Upper lobe of left lung (tissue), 6 donors: ENCODE measurements at places on chromosomes 3 and 15. TPM values are rescaled to one million over a fixed set of nuclear protein-coding genes. Genes with fewer than 3 reads are reported as not detected.
A peak's percentile ranks its signal among the peaks of the same experiment; 100 is the strongest.

DNA sequence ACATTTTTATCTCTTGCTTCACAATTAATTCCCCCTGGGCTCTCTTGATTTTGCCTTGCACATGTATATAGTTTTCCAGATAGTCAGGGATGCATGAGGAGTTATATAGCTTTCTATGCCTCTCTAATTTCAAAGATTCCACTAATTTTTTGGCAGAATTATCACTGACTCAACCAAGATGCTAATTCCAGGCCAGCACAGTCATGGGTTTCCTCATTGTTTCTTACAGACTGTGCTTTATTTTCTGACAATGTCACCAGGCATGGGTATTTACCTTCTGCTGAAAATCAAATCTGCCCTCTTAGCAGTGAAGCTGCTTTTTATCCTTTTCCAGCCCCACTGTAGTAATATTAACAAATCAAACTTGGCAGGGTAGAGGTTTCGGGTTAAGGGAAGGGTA is 1520.6 kb upstream of the CADM2 start:
- no peak overlapping the region for H3K27ac ChIP-seq
- H3K4me1 ChIP-seq, result no peaks in the 10 kb centered on the region
- H3K36me3 ChIP-seq, result no peaks in the 10 kb centered on the region

DNA sequence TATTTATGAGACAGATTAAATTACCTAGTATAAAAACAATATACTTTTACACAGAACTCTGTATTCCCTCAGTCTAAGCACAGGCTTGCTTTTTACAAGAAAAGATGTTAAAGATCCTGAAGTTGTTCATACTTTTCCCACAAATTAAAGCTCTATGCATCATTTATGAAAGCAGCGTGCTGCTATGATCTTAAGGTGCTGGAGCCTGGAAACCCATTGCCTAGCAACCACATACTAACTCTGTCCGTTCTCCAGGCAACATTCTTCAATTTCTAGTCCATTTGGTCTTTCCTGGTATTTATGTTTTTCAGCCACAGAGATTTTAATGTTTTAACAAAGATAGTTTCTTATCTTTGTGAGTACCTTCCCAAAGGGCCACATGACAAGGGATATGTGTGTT is 312.0 kb downstream of the DOCK3 start:
- no peak overlapping the region for H3K27ac ChIP-seq
- H3K4me1 ChIP-seq, result no peaks in the 10 kb centered on the region
- H3K36me3 ChIP-seq, result no peaks in the 10 kb centered on the region
- H3K27me3 ChIP-seq, result no peaks in the 10 kb centered on the region

Gene ACSBG1
- total RNA-seq, result 0.22 TPM

- no peaks in the 10 kb centered on the region for H3K27me3 ChIP-seq
- DNase-seq, result no peak
- no peak overlapping the region for H3K4me3 ChIP-seq
- H3K36me3 ChIP-seq, result no peaks in the 10 kb centered on the region
Observed at GRCh38 chr3:157418104-157418503, 18.5 kb upstream of the PTX3 start.

Gene CLSTN2
- 1.4 TPM for total RNA-seq

Gene TMC3
- not detected for total RNA-seq

- no peak overlapping the region for H3K27ac ChIP-seq
- H3K4me3 ChIP-seq, result no peak overlapping the region
- no peaks in the 10 kb centered on the region for H3K27me3 ChIP-seq
- H3K4me1 ChIP-seq, result no peaks in the 10 kb centered on the region
Observed at GRCh38 chr3:71964170-71964569, 179.2 kb upstream of the PROK2 start.

Gene STRC
- total RNA-seq, result 0.31 TPM

Gene CLEC3B
- total RNA-seq, result 29.0 TPM

DNA sequence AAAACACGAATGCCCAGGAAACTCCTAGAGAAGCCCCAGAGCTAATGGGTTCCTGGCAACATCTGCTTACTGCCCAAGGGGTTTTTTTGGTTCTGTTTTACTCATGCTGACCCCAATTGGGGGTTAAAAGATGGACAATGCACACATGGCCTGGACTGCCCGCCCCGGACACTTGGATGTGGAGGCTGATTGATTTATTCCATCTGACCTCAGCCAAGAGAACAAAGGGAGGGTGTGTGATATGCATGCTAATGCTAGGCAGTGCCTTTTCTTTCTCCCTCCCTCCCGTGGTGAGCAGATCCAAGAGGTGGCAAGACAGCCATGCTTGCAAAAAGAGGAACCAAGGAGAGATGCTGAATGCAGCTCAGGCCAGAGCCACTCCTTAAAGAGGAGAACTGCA is 3.3 kb upstream of the LRTM1 start:
- no peak overlapping the region for H3K27ac ChIP-seq
- H3K27me3 ChIP-seq, result no peaks in the 10 kb centered on the region
- DNase-seq, result no peak
- H3K4me3 ChIP-seq, result no peak overlapping the region
- no peaks in the 10 kb centered on the region for H3K4me1 ChIP-seq
- H3K36me3 ChIP-seq, result no peaks in the 10 kb centered on the region

Gene MB21D2
- total RNA-seq, result 5.2 TPM

- H3K36me3 ChIP-seq, result no peaks in the 10 kb centered on the region
- H3K27ac ChIP-seq, result no peak overlapping the region
- no peaks in the 10 kb centered on the region for H3K4me1 ChIP-seq
- no peak for DNase-seq
- H3K27me3 ChIP-seq, result no peaks in the 10 kb centered on the region
Observed at GRCh38 chr3:140770977-140771667, 93.3 kb downstream of the TRIM42 start.

DNA sequence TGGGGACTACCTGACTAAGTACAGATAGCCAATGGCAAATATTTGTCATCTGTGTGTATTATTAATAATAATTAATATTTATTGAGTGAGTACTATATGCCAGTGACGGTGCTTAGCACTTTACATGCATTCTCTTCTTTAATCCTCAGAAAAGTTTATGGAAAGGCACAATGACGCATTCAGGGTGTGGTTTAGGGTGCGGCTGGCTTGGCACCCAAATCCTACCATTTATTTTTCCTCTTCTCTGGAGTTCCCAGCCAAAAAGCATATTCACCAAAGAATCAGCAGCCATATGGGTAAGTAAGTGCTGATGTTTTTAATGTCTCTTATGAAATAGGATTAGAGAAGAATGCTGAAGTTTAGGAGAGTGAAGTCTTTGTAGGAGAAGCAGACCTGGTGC is 140.4 kb upstream of the TP63 start:
- DNase-seq, result no peak
- no peaks in the 10 kb centered on the region for H3K36me3 ChIP-seq

GRCh38 chr15:83470887-83471286 is 23.7 kb downstream of the SH3GL3 start:
- H3K4me1 ChIP-seq, result no peaks in the 10 kb centered on the region
- DNase-seq, result no peak
- H3K27me3 ChIP-seq, result no peaks in the 10 kb centered on the region
- no peaks in the 10 kb centered on the region for H3K36me3 ChIP-seq
- H3K27ac ChIP-seq, result no peak overlapping the region

DNA sequence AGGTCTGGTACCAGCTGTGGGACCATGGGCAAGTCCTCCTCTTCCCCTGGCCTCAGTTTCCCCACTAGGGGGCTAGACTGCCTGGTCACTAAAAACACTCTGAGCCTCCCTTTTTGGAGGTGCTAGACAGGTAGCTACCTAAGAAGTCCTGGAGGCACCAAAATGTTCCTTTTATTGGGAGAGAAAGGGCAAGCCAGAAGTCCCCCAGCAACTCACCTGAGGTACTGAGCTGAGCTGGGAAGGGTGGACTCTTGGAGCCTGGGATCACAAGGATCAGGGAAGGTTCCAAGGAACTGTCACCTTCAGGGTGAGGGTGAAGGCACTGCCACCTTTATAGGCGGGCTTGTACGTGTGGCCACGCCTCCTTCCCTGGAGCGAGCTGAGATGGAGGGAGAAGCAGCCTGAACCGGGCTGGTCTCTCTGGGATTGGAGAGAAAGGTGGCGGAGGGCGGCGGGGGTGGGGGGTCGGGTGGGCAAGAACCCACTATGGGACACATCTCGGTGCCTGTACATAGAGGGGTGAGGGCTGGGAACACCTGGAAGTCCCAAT is at the start of gene CYP1A1:
TSS of gene CYP1A1 (minus strand) at position 304 of the 550 bp plus-strand sequence. CDS start 2,431 bp downstream, outside the sequence.
- H3K27me3 ChIP-seq, result no peaks in the 10 kb centered on the region
- DNase-seq, result no peak
- no peaks in the 10 kb centered on the region for H3K36me3 ChIP-seq

- no peaks in the 10 kb centered on the region for H3K27me3 ChIP-seq
- no peaks in the 10 kb centered on the region for H3K36me3 ChIP-seq
- no peak for DNase-seq
- no peak overlapping the region for H3K4me3 ChIP-seq
- H3K27ac ChIP-seq, result no peak overlapping the region
Observed at GRCh38 chr3:7484636-7485035, 623.7 kb downstream of the GRM7 start.

DNA sequence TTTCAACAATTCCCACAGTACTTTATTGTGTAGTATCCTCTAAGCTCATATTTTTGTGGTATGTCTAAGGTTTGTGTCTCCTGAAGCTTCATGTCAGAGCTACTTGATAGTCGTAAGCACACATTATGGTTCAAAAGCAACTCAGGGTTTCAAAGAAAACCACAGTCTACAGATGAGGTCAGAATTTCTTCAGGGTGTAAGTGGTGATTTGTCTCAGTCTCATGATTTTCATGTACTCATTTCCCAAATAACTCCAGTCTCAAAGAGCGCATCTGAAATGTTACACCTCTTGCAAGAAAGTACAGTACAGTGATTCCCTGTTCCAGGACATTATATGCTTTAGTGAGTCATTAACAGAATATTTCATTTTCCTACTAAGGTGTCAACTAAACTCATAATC is 47.5 kb upstream of the SSR3 start:
- no peaks in the 10 kb centered on the region for H3K27me3 ChIP-seq
- peaks cover 6% of the 10 kb centered on the region for H3K4me1 ChIP-seq
- no peak for DNase-seq
- no peak overlapping the region for H3K27ac ChIP-seq

DNA sequence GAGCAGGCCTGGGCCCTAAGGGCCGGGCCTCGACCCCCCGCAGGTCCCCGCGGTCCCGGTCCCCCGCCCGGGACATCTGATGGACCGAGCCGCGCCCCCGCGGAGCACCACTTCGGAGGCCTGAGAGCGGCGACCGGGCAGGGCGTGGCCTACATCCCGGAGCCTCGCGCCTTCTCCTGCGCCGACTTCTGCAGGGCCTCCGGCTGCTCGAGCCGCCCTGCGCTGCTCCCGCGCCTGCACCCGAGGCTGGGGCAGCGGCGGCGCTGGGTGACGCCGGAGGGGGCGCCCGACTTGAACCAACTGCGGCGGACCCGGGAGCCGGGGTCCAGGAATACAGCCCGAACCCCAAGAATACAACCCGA is 14.9 kb upstream of the GP9 start:
- peak; percentile 45 for DNase-seq
- H3K27me3 ChIP-seq, result no peaks in the 10 kb centered on the region
- no peak overlapping the region for H3K27ac ChIP-seq
- H3K4me3 ChIP-seq, result peak overlapping the region; percentile 41
- peaks cover 10% of the 10 kb centered on the region for H3K4me1 ChIP-seq

DNA sequence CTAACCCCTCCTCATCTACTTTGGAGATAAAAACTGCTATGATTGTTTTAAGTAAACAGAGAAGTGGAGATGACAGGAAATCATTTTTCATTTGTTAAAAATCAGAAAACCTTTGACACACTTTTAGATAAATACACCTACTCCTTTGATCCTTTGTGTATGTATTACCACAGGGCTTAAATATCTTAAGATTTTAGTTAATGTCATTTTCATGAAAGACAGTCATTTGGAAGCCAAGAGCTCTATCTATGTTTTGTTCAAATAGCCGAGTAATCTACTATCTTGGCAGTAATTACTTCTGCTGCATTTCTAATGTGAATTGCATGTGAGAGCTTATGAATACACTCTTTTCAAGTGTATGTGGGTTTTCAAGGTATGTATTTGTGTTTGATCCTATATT is 2.0 kb downstream of the ARPP21 start:
- no peak overlapping the region for H3K4me3 ChIP-seq
- no peak overlapping the region for H3K27ac ChIP-seq
- no peaks in the 10 kb centered on the region for H3K36me3 ChIP-seq
- peaks cover 14% of the 10 kb centered on the region for H3K4me1 ChIP-seq
- DNase-seq, result no peak

Gene KBTBD13
- not detected for total RNA-seq

- H3K36me3 ChIP-seq, result no peaks in the 10 kb centered on the region
- peaks cover 17% of the 10 kb centered on the region for H3K4me1 ChIP-seq
- no peak overlapping the region for H3K4me3 ChIP-seq
Observed at GRCh38 chr15:31308185-31308639, 18.4 kb upstream of the KLF13 start.

Gene C2CD4A
- total RNA-seq, result not detected

- peaks cover 7% of the 10 kb centered on the region for H3K4me1 ChIP-seq
- H3K27ac ChIP-seq, result no peak overlapping the region
- no peak for DNase-seq
- H3K4me3 ChIP-seq, result no peak overlapping the region
- peaks cover 85% of the 10 kb centered on the region for H3K36me3 ChIP-seq
- H3K27me3 ChIP-seq, result no peaks in the 10 kb centered on the region
Observed at GRCh38 chr15:90941038-90941437, 6.0 kb downstream of the UNC45A start.

DNA sequence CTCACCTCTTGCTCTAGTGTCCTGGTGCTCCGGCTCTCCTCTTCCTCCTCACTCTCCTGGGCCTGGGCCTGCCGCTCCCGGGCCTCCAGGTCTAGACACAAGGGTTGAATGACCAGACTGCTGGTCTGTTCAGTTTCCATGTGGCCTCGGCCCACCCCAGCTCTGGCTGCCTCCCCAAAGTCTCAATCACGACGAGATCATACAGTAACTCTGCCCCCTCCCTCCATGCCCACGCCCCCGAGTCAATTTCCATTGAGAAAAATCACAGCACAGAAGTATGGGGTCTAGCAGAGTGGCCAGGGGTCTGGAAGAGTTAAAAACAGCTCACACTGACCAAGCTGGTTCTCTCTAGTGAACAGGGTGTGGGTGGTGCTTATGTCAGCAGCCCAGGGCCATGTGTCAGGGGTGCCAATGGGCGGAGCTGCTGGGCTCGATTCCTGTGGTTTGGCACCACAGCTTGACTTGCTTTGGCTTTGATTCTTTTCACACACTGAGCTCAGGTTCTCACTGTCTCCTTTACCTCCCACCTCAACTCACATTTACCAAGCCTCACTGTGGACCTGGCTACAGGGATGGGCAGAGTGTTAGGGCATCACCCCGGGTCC is 6.9 kb downstream of the C15orf62 start:
- H3K4me1 ChIP-seq, result no peaks in the 10 kb centered on the region
- no peak overlapping the region for H3K27ac ChIP-seq
- peaks cover 46% of the 10 kb centered on the region for H3K36me3 ChIP-seq
- H3K4me3 ChIP-seq, result no peak overlapping the region
- no peaks in the 10 kb centered on the region for H3K27me3 ChIP-seq

DNA sequence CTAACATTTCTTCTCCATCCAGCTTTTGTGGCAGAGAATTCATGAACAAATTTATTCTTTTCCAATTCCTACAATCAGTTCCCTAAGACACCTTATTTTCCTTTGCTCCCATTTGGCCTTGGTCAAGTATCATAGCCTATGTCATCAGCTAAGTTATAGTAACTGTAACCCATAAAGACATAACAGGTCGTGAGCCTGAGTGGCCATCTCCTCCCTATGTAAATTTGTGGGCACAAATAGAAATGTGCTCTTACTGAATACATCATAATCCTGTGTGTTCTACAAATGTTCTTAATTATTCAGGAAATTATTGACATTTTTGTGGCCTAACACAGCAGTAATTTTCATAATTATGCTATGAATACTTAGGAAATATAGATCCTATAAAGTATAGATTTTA is 108.9 kb upstream of the ZNF717 start:
- no peaks in the 10 kb centered on the region for H3K36me3 ChIP-seq
- no peak overlapping the region for H3K27ac ChIP-seq
- H3K4me1 ChIP-seq, result no peaks in the 10 kb centered on the region

- peaks cover 28% of the 10 kb centered on the region for H3K4me1 ChIP-seq
- H3K36me3 ChIP-seq, result no peaks in the 10 kb centered on the region
- no peak for DNase-seq
- H3K27me3 ChIP-seq, result no peaks in the 10 kb centered on the region
- H3K27ac ChIP-seq, result peak overlapping the region; percentile 67
Observed at GRCh38 chr15:92614301-92614700, 41.3 kb downstream of the FAM174B start.

Gene CLRN1
- not detected for total RNA-seq
